ENCODE measurements at places on chromosomes 2 and 18. TPM values are rescaled to one million over a fixed set of nuclear protein-coding genes. Genes with fewer than 3 reads are reported as not detected.
A peak's percentile ranks its signal among the peaks of the same experiment; 100 is the strongest.

DNA sequence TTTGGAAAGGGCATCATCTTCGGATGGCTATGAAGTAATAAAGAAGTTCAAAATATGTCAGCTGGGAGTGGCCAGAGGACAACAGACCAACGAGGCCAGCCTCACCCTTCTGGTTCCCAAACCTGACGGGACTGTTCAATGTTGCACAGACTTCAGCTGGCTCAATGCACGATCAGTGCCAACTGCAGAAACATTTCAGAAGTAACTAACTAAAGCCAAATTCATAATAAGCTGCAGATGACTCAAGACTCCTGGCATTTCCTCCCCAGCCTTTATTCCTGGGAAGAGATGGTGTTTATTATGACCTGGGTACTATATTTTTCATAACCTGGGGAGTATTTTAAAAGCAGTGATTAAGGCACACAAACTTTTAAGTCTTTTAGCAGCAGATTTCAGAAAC is 3.8 kb upstream of the ATP6V1C2 start:
- DNase-seq = peak; percentile 91

DNA sequence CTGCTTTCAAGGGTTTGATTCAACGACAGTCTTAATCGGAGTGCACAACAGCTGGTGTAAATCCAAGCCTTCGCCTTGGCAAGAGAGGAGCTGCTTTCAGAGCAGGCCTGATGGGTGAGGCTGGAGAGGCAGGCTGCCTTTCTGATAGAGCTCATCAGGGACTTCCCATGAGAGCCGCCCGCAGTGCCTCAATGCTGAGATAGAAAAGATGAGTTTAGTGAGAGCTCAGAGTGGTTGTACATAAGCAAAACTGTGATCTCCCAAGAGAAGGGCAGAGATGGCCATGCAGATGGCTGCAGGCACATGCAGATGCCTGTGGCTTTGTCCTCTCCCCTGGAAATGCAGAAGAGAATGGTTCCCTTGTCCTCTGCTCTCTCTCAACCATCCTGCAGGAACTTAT is 122.1 kb downstream of the ARL4C start:
- DNase-seq = no peak

DNA sequence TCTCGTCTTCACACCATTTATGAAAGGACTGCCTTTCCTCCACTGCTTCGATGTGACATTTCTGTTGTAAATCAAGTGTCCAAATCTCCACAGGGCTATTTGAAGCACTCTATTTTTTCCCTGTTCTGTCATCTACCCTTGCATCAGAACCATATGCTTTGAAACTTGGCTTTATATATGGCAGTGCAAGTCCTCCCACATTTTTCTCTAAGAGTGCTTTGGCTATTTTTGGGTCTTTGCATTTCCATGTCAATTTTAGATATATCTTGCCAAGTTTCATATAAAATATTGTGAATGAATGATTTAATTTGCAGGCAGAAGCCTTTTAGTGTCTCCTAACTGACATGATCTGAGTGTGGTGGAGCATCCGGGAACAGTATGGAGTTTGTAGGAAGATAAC is 37.8 kb upstream of the CBLN2 start:
- DNase-seq = no peak

Gene DBI
- 273 TPM for total RNA-seq

Gene CD8B2
- total RNA-seq = not detected

- no peak for DNase-seq
These were observed 214.2 kb downstream of the SOCS6 start for GRCh38 chr18:70503060-70503459.

Data from PC-3 (cell line).